NCI-H69 (cell line): ENCODE measurements at places on chromosomes 16 and 17.
A peak's percentile ranks its signal among the peaks of the same experiment; 100 is the strongest.

GRCh38 chr16:46711106-46712058 is 21.9 kb downstream of the ORC6 start:
- DNase-seq: no peak

- no peak for DNase-seq
These were observed 14.1 kb upstream of the C16orf95 start for GRCh38 chr16:87331241-87331801.

DNA sequence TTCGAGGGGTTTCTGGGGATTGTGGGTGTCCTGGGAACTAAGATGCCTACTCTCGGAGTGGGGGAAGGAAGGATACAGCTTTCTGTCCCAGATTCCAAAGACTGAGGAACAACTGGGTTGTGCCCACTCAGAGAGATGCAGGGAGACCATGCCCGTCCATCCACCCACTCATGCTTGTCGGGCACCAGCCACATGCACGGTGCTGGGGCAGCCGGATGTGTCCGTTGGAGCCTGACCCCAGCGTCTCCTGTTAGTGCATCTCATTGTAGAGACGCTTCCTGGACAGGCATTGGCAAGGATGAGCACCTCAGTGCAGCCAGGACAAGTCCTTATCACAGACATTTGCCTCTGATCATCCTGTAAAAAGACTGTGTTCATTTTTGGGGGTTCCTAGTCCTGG is 58.1 kb downstream of the METRNL start:
- DNase-seq: no peak

- DNase-seq: no peak
These were observed 22.0 kb upstream of the ALDH3A1 start for GRCh38 chr17:19769946-19770652.

DNA sequence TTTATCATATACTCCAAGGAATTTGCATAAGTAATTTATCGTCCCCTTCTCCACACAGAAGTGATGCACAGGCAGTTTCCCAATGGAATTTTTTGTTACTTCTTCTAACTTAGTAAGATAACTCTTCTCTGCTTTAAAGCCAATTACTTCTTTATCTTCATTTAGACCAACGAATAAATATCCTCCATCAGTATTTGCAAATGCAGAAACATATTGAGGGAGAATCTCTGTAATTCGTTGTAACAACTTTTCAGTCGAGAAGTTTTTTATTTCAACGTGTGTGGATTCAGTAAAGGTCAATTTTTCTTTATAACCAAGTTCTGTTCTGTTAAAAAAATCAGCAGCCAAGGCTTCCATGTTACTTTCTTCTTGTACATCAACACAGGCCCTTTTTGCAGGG is 30.7 kb upstream of the SLFN13 start:
- DNase-seq: no peak

GRCh38 chr16:12207939-12208338 is 231.4 kb downstream of the SNX29 start:
- DNase-seq: no peak

DNA sequence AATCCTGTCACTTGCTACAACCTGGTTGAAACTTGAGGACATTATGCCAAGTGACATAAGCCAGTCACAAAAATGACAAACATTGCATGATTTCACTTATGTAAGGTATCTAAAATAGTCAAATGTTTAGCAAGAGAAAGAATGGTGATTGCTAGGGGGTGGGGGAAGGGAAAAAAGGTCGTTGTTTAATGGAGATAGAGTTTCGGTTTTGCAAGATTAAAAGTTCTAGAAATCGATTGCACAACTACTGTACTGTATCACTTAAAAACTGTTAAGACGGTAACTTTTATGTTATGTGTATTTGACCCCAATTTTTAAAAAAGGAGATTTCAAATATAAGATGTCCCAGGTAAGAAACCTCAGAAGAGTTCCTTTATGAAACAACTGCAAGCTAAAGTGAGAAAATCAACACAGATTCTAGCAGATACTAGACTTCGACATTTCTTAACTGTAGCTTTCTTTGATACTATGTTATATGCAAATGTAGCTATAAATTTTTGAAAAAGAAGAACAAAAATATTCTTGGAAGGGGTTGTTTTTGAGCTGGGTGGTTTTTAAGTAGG is 5.9 kb downstream of the MEOX1 start:
- no peak for DNase-seq

DNA sequence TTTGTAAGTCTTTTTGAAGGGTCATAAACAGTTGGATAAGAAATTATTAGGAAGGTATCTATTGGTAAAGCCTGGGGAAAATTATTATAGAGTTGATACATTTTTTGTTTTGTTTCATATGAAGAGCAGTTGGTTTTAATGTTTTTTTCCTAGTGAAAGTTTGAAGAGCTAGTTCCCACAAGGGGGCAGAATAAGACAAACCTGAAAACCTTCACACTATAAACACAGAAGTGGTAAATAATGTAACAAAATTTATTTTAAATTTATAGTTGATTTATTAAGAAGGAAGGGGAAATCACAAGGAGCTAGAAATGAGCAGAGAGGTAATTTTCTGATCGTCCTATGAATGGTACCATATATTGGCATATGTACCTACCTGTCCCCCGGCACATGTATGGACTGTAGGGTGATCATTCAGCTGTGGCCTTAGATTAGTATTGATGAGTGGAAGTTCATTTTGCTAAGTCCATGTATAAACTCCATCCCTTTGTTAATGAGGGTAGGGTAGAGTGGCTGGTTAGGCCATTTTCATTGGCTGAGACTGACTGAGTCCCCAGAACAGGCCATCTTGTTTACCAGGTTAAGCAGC is 116.3 kb downstream of the TANC2 start:
- peak; percentile 21 for DNase-seq

GRCh38 chr17:6070913-6071511 is 833 bp downstream of the WSCD1 start:
- DNase-seq: peak; percentile 60

DNA sequence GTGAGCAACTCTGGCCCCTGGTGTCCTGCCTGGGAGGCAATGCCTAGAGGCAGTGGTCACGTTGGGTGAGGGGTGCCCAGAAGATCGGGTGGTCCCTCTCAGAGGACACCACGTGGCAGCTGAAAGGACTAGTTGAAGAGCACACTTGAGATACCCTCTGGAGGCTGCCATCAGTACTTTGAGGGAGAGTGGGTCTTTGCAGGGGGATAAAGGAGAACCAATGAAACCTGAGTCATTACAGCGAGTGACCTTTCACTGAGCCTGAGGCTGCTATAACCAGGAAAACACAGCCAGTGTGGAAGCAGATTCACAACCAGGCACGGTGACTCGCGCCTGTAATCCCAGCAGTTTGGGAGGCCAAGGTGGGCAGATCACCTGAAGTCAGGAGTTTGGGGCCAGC is 18.9 kb downstream of the CA4 start:
- peak; percentile 22 for DNase-seq

- DNase-seq: no peak
These were observed 49.4 kb upstream of the GSG1L start for GRCh38 chr16:28112908-28113307.

- no peak for DNase-seq
These were observed 1.9 kb downstream of the PFN1 start for GRCh38 chr17:4946312-4946976.

GRCh38 chr17:41792845-41793783 is 6.6 kb upstream of the JUP start:
- peak; percentile 45 for DNase-seq

DNA sequence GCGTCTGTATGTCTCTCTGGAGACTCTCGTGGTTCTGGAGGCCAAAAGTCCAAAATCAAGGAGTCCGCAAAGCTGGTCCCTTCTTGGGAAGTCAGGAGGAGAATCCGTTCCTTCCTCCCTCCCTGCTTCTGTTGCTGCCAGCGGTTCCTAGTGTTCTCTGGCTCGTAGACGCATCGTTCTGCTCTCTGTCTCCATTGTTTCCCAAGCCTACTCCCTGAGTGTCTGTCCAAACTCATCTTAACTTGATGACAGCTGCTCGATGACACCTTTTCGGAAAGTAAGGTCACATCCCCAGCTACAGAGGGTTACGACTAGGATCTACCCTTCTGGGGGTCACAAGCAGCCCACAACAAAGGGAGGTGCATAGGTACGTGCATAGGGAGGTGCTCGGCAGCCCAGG is 80.7 kb upstream of the FOXF1 start:
- no peak for DNase-seq

DNA sequence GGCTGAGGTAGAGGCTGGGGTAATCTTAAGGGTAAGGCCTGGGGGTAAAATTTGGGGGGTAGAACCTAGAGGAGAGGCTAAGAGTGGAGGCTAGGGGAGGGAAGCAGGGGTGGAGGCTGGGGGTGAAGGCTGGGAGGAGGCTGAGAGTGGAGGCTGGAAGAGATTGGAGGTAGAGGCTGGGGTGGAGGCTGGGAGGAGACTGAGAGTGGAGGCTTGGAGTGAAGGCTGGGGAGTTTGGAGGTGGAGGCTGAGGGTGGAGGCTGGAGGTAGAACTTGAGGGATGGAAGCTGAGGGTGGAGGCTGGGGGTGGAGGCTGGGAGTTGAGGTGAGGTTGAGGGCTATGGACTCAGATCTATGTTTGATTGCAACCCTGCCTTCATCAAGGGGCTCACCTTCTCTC is 333.6 kb downstream of the C16orf95 start:
- no peak for DNase-seq

GRCh38 chr16:72837846-72838585 is 209.9 kb downstream of the ZFHX3 start:
- DNase-seq: no peak

DNA sequence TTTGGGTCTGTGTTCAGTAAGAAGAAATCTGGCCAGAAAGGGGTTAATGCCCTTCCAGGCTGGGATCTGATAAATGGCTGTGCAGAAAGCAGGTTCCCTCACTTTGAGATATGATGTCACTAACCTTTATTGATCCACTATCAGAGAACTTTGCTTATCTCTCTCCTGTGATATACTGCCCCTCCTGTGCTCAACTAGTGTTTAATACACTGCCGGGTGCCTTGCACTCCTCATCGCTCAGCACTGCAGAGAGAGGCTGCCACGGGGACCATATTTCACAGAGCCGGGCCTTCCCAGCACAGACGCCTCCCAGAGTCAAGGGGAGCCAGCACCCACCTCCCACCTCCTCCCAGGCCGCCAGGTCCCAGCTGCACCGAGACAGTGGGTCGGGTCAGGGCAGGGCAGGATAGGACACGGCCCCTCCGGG is 20.2 kb downstream of the ZFHX3 start:
- no peak for DNase-seq

- DNase-seq: peak; percentile 90
These were observed 43.6 kb downstream of the TBC1D16 start for GRCh38 chr17:79991924-79992648.

DNA sequence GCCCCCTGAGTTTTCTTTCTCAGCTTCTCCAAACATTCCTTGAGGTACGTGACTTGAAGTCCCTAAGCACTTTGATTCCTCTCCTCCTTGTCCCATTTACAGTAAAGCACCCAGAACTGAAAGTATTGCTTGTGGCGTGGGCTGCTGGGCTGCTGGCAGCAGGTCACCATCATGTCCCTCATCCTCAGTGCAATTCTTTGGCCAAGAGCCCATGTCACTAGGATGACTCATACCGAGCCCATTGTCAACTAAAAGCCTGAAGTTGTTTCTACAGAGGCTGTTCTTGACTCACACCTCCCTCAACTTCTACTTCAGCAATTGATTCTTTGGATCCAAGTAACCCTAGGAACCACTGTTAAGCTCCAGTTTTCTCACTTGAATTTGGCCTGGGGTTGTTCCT is 54.3 kb downstream of the KPNA2 start:
- DNase-seq: peak; percentile 60

- no peak for DNase-seq
These were observed 29.6 kb downstream of the NPTX1 start for GRCh38 chr17:80446645-80447405.

DNA sequence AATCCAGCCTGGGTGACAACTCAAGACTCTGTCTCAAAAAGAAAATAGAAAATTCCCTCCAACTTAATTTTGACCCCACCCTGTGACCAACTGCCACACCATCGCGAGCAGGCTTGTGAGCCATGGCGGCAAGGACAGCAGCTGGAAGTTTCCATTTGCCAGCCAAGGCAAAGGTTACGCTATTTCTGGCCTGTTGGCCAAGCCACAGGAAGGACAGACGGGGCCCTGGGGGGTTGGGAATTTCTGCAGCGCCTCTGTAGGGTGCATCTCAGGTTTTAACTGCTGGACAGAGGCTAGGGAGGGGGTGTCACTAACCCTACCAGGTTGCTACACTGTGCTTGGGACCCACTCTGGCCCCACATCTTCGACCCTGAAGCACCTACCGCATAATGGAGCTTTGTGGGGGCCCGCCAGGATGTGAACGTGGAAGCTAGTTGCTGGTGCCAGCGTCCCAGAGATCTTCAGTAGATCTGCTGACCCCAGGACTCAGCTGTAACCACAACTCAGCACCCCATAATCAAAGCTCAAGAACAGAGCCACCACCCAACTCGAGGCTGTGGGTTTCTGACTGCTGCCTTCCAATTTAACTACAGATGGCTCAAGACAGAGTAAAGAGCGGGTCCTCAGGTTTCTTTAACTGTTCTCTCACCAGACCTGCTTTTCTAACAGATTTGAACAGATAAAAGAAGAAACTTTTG is 10.9 kb downstream of the KIFC3 start:
- DNase-seq: no peak

- no peak for DNase-seq
These were observed 8.4 kb downstream of the CES1 start for GRCh38 chr16:55824473-55825000.

DNA sequence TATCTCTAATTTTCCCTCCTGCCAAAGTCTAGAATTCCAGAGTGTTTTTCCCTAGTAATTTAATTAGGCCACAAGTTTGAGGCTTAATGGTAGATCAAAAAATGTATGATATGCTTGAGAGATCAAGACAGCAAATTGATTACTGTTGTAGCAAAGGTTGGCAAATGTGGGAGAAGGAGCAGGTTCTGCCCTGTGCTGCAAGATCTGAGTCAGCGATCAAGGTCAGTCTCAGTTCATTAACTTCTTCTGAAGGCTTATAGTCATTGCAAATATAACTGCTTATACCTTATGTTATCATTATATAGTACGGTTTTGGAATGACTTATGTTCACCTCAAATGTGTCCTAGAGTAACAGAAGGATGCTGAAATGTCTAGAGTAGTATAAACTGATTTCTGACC is 231.1 kb upstream of the TBX2 start:
- peak; percentile 54 for DNase-seq

DNA sequence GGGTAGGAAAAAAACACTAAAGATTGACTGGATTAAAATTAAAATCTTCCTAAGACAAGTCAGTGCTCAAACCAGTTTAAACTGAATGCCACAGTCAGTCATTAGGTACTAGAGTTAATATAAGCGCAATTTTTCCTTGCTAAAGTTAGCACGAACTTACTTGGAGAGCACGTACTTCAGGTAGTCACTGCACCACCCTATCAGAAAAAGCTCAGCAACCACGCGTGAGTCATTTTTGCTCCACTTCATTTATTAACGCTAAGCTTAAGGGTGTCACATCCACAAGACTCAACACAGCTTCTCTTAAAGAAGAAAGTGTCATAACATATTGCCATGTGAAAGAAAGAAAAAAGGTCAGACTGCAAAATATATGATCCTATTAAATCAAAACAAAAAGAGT is 53.1 kb downstream of the TEX2 start:
- DNase-seq: no peak
